Frontal cortex (tissue), 4 donors: ENCODE measurements at places on chromosomes 7 and 10.

DNA sequence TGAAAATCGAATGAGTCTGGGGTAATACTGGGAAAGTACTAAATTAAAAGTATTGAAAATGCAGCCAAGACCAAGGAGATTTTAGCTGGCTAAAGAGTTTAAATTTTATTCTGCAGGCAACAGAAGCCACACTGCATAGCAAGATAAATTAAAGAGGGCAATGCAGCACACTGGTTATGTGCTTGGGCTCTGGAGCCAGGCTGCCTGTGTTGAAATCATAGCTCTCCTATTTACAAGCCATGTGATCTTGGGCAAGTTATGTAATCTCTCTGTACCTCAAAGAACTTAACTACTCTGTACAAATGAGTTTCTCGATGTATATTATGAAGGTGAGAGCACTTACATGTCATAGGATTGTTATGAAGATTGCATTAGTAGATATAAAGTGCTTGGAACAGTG is 9.9 kb downstream of the SLC25A13 start:
- no peak for DNase-seq

- DNase-seq = no peak
Measured at GRCh38 chr10:102783568-102783967, 39.8 kb downstream of the WBP1L start.

DNA sequence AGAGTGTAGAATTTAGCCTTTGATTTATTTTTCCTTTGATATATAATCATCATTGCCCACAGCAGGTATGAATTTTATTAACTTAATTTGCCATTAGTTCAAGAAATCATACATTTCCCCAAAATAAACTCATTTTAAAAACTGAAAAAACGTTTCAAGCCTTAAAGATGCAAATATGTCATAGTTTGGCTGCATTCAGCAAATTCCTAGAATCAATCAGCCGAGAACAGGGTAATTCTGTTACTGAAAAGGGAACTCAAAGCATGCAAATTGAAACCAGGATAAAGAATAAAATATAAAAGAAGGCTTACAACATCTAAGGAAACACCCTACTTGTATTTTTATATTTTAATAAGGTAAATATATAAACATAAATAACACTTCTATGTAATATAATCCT is 233.8 kb upstream of the PRKCQ start:
- no peak for DNase-seq

DNA sequence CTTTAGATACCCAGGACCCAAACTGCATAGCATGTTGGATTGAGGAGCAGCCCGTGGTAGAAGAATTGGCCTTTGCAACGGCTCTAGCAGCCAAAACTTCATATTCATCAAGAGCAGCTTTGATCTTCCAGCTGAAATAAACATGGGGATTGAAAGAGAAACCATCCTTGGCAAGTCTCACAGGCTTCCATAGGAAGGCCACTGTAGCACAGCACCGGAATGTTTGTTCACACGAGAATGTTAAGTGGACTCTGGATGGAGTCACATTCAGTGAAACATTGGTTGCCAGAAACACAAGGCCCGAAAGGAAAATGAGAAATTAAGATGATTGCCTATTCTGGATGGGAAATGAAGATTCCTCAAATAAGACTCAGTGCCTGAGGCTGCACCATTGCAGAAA is 97.4 kb downstream of the RAB18 start:
- DNase-seq = no peak

GRCh38 chr10:88237896-88238614 is 345.1 kb downstream of the RNLS start:
- DNase-seq = no peak

GRCh38 chr7:25739143-25739542 is 412.9 kb upstream of the NFE2L3 start:
- DNase-seq = no peak

DNA sequence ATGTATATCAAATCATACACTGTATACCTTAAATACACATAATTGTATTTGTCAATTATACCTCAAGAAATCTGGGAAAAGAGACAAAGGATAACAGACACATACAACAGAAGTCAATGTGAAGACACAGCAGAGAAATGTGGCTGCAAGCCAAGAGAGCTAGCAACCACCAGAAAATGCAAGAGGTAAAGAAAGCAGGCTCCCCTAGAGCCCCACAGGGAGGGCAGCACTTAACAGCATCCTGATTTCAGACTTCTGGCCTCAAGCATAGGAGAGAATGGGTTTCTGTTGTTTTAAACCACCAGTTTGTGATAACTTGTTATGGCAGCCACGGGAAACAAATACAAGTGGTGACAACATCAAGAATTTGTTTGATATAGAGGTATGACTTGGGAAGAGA is 1197.2 kb downstream of the SORCS1 start:
- DNase-seq = no peak

DNA sequence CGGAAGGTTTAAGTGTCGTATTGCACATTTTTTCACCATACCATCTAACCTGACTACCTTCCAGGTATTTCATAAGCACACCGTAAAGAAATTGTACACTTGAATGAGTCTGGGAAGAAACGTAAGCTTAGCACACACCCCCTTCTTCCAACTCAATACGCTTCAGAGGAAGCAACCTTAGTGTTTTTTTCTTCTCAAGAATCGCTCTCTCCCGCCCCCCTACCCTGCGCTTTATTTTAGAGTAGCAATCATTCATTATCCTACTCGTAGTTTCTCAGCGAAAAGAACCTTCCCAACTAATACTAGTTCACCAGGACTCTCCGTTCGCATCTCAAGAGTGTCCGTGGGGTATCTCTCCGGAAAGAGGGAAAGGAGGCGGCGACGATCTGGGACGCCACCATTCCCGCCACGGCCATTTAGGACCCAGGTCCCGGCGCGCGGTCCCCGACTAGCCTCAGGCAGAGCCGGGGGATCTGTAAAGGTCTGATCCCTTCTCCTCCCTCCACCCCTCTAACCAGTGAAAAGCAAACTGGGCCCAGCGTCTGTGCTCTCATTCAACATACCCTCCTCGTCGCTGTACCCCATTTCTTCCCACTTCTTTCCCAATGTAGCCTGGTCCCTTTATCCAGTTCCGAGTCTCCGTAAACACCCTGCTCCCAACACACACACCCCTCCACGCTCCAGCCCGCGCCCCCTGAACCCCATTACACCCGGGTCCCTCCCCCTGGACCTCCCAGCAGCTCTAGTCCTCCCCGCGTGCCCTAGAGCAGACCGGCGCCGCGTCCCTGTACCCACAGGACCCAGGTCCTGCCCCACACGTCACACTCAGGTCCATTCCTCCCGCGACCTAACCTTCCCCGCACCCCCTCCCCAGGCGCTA is 16.0 kb downstream of the MYOZ1 start:
- no peak for DNase-seq

DNA sequence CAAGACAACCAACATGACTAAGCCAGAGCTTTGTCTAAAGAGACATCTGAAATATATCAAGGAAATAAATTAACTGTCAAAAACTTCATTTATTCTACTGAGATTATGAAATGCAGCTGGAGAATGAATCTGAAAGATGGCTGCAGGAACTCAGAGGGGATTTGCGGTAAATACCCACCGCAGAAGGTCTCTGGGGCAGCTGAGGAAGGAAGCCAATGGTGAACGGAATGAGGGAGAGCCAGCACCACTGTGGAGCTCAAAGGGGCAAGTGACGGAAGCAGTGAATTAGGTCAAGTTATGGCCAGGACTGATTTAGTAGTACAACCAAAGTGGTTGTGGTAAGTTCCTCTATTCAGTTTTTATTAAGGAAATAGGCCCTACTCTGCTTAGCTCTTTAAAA is 215.3 kb upstream of the GLI3 start:
- DNase-seq = no peak

DNA sequence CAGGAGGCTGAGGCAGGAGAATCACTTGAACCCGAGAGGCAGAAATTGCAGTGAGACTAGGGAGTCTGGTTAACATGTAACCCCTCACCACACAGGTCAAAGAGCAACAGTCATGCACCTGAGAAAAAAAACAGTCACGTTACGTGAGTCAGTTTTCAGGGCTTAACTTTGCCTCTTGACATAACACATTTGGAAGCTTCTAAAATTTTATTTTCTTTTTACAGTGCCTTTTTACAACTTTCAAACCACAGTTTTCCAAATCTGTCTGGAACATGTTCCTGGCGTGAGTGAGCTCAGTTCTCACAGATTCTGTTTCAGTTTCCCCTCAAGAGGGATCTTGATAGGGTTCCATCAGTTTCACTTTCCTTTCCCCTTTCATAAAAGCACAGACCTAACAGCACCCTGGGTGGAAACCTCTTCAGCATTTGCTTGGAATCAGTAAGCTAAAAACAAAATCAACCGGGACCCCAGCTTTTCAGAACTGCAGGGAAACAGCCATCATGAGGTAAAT is 4.4 kb downstream of the IFIT3 start:
- no peak for DNase-seq

DNA sequence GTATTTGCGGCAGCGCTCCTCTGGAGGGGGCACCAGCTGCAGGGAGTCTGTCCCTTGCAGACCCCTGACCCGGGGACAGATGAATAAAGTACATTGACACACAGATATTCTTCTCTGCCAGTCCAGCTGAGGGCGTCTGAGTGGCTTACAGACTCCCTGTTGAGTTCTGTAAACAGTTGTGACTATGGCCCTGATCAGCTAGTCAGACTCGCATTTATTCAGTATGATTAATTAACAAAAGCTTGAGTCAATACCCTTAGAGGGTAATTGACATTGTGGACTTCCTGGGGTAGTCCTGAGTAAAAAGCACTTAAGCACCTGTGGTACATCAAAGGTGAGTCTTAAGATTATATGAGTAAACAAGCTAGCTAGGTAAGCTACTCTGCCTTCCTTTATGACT is 21.0 kb downstream of the ANKRD30A start:
- DNase-seq = no peak

DNA sequence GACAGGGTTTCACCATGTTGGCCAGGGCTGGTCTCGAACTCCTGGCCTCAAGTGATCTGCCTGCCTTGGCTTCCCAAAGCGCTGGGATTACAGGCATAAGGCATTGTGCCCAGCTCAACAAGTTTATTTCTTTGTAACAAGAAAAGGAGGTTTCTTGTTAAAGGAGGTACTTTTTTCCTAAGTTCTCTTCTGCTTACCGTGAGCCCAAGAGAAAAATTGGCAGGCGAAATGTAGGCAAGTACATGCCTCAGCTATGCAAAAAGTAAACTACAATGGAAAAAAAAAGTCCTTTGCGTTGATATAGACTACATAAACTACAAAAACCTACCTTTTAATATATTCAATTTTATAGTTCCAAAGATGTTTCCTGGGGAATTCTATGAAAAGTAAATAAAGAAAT is 122.6 kb downstream of the DKK1 start:
- DNase-seq = no peak

- DNase-seq = no peak
Measured at GRCh38 chr10:88826388-88826787, 23.9 kb downstream of the LIPM start.

GRCh38 chr7:21777921-21778320 is 167.8 kb downstream of the CDCA7L start:
- DNase-seq = no peak

GRCh38 chr10:114316744-114317143 is 77.7 kb downstream of the VWA2 start:
- DNase-seq = no peak

GRCh38 chr10:33273295-33274002 is 61.0 kb downstream of the NRP1 start:
- DNase-seq = peak; percentile 30

DNA sequence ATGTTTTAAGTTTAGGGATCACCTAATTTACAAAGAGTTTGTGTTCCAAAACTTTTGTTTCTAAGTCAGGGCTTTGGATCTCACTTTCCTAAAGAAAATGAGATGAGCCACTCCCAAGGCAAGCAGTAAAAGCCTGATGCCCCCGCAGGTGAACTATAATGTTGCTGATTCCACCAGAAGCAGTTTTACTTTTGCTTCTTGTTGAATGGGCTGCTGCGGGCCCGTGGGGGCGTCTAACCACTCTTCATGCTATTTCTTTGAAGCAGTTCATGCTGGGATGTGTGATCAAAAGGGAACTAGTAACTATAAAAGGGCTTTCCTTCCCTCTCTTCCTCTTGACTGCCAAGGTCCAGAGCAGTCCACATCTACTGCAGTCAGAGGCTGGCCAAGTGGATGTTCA is 118.7 kb upstream of the NEBL start:
- DNase-seq = no peak

DNA sequence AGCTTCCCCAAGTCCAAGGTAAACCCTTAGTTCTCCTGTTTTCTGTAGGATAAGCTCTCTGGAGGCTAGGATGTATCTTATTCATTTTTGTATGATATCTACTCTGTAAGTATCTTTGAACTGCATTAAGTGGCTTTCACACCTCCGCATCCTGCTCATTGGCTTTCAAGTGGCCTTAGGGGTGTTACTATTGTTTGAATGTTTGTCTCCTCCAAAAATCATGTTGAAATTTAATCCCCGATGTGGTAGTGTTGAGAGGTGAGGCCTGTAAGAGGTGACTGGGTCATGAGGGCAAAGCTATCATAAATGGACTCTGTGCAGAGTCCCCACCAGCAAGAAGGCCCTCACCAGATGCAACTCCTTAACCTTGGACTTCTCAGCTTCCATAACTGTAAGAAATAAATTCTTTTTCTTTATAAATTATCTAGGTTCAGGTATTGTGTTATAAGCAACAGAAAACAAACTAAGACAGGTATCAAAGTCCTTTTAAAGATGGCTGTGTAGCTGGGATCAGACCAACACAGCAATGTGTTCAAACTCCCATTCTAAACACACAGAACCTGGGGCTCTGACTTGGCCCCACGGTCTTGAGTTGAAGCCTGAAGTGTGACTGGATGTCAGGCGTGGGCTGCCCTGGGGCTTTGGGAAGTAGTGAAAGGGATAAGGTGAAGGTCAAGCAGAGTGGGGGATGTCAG is 25.9 kb downstream of the TBXAS1 start:
- DNase-seq = no peak

- no peak for DNase-seq
Measured at GRCh38 chr10:47451273-47451997, 32.5 kb downstream of the ANXA8 start.

DNA sequence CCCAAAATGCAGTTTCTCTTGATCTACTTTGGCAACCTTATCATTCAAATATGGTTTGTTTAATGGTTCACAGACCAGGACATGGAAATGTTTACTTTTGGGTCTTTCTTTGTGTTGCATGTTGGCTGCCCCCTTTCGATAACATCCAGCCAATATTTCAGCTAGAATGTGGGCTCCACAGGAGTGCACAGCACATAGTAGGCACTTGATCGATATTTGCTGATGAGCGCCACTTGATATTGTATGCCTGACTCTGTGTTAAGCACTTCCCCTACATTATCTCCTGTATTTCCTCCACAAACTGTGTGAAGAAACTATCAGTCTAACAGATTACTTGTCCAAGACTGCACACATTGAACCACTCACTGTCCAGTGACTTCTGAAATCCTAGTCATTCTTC is 60.2 kb downstream of the SMURF1 start:
- no peak for DNase-seq

GRCh38 chr10:60729106-60729505 is 49.2 kb upstream of the CDK1 start:
- DNase-seq = no peak

- no peak for DNase-seq
Measured at GRCh38 chr7:114416129-114416990, 1.7 kb downstream of the FOXP2 start.

- DNase-seq = no peak
Measured at GRCh38 chr10:61338146-61338545, 115.0 kb downstream of the TMEM26 start.

- DNase-seq = no peak
Measured at GRCh38 chr7:42575171-42575570, 336.7 kb downstream of the C7orf25 start.

GRCh38 chr7:104096683-104097082 is 107.2 kb upstream of the RELN start:
- no peak for DNase-seq
